KG1 (cell line): ENCODE measurements at places on chromosomes 16 and 17.

- DNase-seq = no peak
Measured at GRCh38 chr17:5870231-5870953, 199.8 kb upstream of the WSCD1 start.

DNA sequence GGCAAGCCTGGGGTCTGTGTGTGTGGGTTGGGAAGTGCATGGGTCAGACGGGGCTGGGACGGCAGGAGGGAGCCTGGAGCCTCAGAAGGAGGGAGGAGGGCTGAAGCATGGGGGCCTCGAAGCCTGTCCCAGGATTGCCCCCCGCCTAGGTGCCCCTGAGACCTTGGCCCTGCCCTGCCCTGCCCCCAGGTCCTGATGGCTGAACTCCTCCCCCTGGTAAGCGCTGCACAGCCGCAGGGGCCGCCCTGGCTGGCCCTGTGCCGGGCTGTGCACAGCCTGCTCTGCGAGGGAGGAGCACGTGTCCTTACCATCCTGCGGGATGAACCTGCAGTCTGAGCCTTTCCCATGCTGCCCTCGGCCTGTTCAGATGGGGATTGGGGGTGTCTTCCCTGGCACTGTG is 4.4 kb downstream of the TEDC2 start:
- DNase-seq = no peak

GRCh38 chr17:37197336-37197735 is 178.4 kb upstream of the C17orf78 start:
- DNase-seq = no peak

DNA sequence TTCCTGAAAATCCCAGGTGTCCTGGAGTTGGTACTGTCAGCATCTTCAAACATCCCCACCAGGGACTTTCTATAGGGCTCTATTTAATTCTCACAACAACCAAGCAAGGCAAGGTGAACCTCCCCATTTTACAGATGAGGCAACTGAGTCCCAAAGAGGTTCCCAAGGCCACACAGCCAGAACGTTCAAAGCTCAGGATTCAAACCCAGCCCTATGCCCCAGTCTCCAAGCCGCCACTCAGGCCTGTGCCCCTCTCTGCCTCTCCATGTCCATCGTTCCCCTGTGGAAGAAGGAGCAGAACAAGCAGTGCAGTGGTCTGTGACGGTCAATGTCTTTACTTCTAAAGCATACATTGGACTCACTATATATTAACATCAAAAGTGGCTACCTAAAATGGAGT is 6.1 kb downstream of the ZNF319 start:
- no peak for DNase-seq

- DNase-seq = no peak
Measured at GRCh38 chr16:29694384-29695195, 15.6 kb downstream of the QPRT start.

DNA sequence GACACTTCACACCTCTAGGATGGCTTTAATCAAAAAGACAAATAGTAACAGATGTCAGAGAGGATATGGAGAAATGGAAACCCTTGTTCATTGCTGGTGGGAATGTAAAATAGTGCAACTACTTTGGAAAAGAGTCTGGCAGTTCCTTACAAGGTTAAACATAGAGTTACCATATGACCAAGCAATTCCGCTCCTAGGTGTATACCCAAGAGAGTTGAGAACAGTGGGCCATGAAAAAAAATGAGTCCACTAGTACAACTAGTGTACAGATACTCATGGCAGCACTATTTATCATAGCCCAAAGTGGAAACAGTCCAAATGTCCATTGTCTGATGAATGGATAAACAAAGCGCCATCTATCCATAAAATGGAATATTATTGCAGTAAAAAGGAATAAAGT is 39.1 kb downstream of the OR1D5 start:
- no peak for DNase-seq

DNA sequence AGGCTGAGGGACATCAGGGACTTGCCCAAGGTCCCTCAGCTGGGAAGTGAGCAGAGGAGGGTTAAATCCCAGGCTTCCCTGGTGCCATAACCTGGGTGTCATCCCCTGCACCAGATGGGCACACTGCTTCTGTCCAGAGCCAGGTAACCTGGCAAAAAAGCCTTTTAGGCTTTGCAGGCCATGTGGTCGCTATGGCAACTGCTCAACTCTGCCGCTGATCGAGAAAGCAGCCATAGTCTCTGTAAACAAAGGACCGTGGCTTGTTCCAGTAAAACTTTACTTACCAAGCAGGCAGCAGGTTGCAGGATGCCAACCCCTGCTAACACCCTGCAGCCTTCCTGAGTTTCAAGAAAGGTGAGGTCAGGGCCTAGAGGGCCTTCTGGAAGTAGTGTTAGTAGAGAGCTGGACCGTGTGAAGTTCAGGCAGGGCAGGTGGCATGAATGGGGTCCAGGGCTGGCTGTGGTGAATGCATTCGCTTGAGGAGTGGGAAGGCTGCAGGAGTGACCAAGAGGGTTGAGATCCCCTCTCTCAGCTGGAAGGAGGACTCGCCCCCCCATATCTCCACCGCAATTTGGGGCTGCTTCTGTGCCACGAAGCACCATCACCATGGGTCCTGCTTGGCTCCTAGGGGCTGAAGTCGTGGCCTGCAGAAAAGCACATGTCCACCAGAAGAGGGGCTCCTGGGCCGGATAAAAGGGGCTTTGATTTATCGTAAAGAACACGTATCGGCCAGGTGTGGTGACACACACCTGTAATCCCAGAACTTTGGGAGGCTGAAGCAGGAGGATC is 91.3 kb downstream of the SOCS1 start:
- DNase-seq = no peak

- no peak for DNase-seq
Measured at GRCh38 chr16:23227529-23227928, 45.0 kb downstream of the SCNN1G start.
